Stomach (tissue), 19 donors: ENCODE measurements at places on chromosomes 3 and 15. TPM values are rescaled to one million over a fixed set of nuclear protein-coding genes. Genes with fewer than 3 reads are reported as not detected.
A peak's percentile ranks its signal among the peaks of the same experiment; 100 is the strongest.

Gene SPTSSB
- 25.3 TPM for total RNA-seq

Gene GRAMD1C
- total RNA-seq = 0.58 TPM

Gene PLCB2
- 12.5 TPM for total RNA-seq

Gene PRTG
- total RNA-seq = 12.3 TPM

Gene C3orf33
- total RNA-seq = not detected

Gene PLA1A
- total RNA-seq = 3.1 TPM

Gene SLC15A2
- not detected for total RNA-seq

Gene EBLN2
- total RNA-seq = 28.1 TPM

Gene CCDC39
- not detected for total RNA-seq

Gene OR5K1
- not detected for total RNA-seq

Gene GBE1
- 8.7 TPM for total RNA-seq

Gene GOLGA8N
- total RNA-seq = 2.0 TPM

Gene GASK1A
- total RNA-seq = 9.3 TPM

Gene KBTBD8
- total RNA-seq = not detected

Gene GOLGA6L7
- total RNA-seq = not detected

Gene CD80
- 0.14 TPM for total RNA-seq

DNA sequence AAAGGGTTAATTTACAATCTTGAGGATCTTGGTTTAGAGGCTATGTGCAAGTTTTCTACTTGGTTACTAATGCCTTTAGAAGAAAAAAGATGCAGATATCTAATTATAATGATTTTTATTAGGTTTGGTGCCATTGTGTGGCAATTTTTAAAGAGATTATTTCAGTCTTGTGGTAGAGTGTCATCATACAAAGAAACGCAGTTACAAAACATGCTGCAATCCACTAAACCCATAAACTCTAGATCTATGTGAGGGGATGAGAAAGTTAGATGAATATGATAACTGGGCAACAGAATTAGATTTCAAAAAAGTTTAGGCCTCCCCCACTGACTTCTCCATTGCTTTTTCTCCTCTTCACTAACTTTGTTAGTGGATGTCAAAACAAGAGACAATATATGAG lies 106.0 kb downstream of the ARPP21 start:
- no peak for DNase-seq

DNA sequence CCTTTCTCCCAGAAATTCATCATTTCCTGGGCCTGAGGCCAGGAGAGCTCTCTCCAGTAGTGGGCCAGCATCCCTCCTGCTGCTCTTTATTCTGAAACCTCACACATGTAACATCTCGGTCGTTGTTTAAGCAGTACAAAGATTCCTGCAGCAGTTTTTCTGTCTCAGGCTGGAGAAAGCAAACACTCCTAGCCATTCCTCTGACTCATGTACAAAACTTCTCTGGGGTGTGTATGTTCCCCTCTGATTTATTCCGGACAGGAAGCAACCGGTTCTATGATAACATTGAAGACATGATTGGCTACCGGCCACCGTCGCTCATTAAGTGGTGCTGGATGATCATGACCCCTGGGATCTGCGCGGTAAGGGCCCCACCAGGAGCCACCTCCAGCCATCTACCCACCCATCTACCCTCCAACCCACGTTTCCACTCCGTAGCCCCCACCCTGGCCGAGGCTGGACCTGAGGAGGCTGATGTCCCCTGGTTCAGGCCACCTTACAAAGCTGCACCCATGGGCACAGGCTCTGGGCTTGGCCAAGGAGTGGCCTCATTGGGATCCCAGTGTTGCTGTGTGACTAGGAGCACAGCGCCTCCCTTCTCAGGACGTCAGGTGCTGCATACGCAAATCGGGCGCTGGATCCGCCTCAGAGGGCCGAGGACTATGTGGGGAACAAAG lies 58.6 kb upstream of the SLC6A1 start:
- no peak for DNase-seq

GRCh38 chr3:37558580-37558979 lies 303.1 kb upstream of the CTDSPL start:
- no peak for DNase-seq

DNA sequence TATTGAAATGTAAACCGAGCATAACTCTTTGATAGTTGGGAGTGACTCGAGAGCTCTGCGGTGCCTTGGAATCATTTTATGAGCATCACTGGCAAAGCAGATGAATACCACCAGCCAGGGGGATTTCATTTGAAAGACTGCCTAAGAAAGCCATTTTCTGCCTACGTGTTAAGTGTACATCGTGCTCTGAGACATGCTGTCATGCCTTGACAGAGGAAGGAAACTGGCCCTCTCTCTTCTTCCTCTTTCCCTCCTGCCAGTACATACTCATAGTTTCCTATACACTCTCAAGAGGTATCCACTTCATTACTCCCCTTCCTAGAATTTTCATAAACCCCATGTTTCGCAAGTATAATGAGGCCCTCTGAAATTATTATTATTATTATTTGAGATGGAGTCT lies 8.8 kb downstream of the BCL2A1 start:
- no peak for DNase-seq

GRCh38 chr3:39762537-39763070 lies 46.8 kb upstream of the MYRIP start:
- no peak for DNase-seq

- no peak for DNase-seq
Measured at GRCh38 chr15:67172172-67172571, 82.3 kb downstream of the AAGAB start.

GRCh38 chr3:52895418-52895817 lies 1.9 kb downstream of the STIMATE start:
- no peak for DNase-seq

GRCh38 chr3:56878074-56878473 lies 76.3 kb upstream of the ARHGEF3 start:
- no peak for DNase-seq

DNA sequence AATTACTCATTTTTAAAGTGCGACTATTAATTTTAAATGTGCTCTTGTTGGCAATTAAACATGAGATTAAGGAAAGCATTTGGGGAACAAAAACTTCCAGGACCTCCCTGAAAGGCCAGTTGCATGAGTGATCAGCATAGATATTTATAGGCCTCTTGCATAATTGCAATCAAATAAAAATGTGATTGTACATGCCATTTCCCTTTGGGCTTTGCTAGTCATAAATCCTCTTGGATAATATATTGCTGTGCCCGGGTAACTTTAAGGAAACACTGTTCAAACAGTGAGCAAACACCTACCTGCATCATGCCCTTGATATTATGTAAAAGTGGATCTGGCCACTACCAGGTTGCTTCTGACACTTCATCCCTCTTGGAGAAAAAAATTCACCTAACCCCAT lies 239.1 kb downstream of the MCTP2 start:
- no peak for DNase-seq

DNA sequence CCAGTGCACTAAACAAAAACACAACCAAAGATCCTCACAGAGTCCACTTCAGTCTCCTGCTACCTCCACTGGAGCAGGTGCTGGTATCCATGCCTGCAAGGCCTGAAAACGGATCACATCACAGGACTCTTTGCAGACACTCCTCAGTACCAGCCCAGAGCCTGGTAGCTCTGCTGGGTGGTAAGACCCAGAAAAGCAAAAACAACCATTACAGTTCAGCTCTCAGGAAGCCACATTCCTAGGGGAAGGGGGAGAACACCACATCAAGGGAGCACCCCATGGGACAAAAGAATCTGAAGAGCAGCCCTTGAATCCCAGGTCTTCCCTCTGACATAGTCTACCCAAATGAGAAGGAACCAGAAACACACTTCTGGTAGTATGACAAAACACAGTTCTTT lies 52.5 kb upstream of the PFN2 start:
- DNase-seq = no peak

- DNase-seq = no peak
Measured at GRCh38 chr3:55607844-55608243, 120.7 kb upstream of the WNT5A start.

GRCh38 chr3:145903472-145904013 lies 257.4 kb downstream of the PLOD2 start:
- no peak for DNase-seq

DNA sequence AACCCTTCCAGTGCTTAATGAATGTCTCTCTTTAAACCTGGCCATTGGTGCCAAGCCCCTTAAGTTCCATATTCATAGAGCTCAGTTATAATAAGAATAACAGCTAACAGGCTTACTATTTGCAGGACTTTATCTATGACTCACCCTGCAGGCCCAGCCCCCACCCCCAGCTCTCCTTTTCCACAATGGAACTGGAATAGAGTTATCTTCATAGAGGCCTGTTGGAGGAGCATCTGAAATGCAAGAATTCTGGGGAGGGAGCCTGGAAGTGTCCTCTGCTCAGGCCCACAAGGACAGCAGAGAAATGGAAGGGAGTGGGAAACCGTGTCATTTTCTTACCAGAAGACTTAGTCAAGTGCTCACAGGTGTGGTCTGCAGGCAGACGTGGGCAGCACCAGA lies 52.8 kb downstream of the SEMA5B start:
- peak; percentile 74 for DNase-seq

DNA sequence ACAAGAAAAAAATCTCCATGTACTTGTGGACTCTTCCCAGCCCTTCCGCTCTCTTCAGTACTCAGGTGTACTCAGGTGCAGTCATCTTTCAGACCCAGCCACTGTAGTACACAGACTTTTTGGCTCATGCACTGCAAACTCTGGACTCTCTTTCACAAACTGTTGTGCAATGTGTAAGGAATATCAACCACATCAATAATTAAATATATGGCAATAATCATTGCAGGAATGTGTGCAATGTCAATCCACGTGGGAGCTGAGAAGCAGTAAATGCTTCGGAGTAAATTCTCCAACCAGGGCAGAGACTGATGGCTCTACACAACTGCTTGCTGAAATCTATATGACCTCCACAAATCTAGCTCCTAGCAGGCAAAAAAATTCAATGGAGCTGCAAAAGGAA lies 287.3 kb upstream of the COL8A1 start:
- no peak for DNase-seq

GRCh38 chr15:74415966-74416916 lies 17.5 kb downstream of the SEMA7A start:
- no peak for DNase-seq

DNA sequence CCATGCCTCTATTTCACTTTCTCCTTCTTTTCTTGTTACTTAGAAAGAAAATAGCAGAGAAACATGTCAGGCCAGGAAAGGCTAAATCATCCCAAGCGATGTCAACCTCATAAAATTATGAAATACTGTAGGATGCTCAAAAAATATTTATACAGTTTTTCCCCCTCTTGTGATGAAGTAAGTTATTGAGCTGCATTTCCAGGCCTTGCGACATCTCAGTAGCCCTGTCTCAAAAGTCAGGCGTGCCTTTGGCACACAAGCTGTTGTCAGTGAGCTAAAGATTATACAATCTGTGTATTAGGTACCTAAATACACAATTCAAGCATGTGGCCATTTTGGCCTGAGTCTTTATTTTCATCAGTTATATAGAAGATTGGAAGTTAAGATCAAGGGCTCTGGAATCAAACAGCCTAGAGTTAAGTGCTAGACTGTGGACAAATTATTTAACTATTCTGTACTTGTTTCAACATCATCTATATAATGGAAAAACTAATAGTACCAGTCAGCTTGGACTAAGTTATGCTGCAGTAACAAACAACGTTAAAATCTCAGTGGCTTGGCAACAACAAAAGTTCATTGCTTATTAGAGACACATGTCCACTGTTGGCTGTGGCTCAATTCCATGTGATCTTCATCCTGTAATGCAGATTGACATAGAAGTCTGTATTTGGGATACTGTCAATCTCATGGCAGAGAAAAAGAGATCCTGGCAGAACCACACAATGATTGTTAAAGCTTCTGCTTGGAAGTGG lies 406.4 kb upstream of the PROK2 start:
- no peak for DNase-seq

DNA sequence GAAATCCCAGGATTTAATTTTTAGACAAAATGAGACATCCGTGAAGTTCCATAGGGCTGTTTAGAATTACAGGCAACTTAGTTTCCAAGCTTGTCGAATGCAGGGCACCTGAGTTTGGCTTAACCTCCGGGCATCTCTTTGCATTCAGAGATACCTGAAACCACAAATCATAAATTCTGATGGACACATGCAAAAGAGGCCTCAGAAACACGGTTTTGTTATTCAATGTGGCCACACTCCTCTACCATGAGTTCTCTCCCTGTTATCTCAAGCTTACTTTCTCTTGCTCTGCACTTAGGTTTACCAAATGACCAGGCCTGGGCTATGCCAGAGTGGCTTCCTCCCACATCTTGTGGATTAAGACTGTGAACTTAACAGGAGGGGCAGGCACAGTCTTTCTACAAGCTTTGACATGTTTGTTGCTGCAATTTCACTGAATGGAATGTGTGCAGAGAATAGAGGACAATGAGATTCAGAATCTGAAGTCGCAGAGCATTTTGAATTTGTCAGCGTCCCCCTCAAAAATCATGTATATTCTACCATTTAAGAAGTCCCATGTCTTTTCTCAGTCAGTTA lies 137.7 kb downstream of the TPRG1 start:
- DNase-seq = no peak

DNA sequence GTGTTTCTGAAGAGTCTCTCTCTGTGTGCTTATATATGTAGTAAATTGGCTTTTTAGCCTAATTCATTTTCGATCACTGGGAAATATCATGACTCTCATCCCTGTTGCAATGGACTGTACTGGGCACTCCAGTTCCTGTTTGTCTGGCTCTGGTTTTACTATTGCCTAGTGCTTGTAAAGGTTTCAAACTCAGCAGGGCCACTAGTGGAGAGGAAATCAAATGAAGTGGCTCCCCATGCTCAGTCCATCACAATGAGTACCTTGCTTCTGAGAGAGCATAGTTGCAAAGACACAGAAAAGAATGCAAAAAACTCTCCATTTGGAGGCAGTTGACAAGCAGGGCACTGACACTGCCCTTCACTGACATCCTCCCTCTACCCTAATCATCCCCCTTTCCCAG lies 167.8 kb downstream of the TAFA4 start:
- no peak for DNase-seq

DNA sequence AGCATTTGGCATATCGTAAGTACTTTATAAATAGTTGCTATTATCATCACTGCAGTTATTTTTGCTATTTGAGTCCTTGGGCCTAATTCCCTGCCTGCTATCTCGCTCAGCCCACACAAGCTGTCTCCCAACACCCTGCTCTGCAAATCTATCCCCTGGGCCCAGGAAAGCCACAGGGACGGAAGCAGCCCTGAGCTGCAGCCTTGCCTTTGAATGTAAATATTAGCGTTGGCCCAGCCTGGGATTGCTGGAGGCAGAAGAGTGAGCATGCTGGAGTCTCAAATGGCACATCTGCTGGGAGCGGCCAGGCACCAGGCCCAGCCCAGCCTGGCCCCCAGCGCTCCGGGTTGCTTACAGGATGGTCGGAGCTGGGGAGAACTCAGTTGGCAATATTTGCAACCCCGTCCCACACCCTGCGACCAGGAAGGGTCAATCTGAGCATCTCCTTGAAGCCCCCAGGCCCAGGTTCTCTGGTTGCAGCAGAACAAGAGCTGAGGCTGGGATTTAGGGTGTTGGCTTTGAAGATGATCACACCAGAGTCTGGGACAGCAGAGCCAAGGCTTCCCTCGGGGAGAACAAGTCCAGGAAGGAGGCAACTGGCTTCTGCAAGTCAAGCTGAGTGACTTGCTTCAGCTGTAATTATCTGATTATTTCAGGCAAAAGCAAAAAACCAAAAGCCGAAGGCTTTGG lies 529.6 kb downstream of the SHQ1 start:
- DNase-seq = peak; percentile 74

GRCh38 chr15:83114856-83115255 lies 7.4 kb downstream of the TM6SF1 start:
- no peak for DNase-seq

GRCh38 chr3:52891615-52892081 lies 5.7 kb downstream of the STIMATE start:
- DNase-seq = peak; percentile 72

- DNase-seq = no peak
Measured at GRCh38 chr3:185172086-185173049, 19.5 kb upstream of the C3orf70 start.

- DNase-seq = peak; percentile 57
Measured at GRCh38 chr15:87874896-87875711, 381.4 kb downstream of the NTRK3 start.
